ENCODE measurements at places on chromosomes 5 and 9. TPM values are rescaled to one million over a fixed set of nuclear protein-coding genes. Genes with fewer than 3 reads are reported as not detected.

CPEB4 gene
- total RNA-seq = 30.8 TPM

PALM2AKAP2 gene
- not detected for total RNA-seq

DNA sequence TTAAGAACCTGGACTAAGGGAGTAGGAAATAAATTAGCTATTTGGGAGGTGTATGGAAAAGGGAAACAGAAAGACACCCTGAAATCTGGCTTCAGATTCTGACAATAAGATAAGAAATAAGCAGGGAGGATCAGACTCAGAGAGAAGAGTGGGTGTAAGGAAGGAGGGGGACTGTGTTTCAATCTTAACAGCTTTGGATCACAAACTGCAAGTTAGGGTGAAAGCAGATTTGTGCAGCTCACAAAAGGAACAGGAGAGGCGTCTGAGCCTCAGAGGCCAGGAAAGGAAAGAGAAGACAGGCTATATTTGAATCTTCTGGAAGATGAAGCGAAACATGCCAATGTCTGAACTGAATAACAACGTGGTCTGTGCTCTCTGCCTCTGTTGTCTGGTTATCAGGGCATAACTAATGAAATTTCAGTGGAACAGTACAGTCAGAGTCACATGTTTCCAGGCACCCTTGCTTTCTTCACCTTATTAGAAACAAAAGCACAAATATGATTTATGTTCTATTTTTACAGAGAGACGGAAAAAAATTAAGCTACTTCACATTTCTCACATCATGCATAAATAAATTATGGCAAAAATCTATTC is 26.6 kb downstream of the SGTB start:
- DNase-seq = no peak
- no peaks in the 10 kb centered on the region for H3K36me3 ChIP-seq
- no peaks in the 10 kb centered on the region for H3K4me1 ChIP-seq
- no peaks in the 10 kb centered on the region for H3K27me3 ChIP-seq
- H3K27ac ChIP-seq = no peak overlapping the region
- H3K4me3 ChIP-seq = no peak overlapping the region

DNA sequence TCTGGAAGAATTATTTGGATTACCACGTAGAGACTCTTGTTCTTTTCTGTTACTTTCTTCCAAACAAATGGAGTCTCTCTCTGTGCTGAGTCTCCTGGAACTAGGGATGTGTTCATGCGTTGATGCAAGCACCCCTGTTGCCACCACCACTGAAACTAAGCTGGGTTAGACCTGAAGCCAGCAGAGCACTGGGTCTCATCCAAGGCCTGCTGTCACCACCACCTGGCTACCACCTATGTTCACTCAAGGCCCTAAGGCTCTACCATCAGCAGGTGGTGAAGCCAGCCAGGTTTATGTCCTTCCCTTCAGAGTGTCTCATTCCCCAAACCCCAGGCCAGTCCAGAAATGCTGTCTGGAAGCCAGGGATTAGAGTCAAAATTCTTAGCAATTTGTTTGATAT is 13.3 kb downstream of the RIC1 start:
- no peak overlapping the region for H3K4me3 ChIP-seq
- H3K36me3 ChIP-seq = no peaks in the 10 kb centered on the region
- no peak for DNase-seq
- no peaks in the 10 kb centered on the region for H3K27me3 ChIP-seq
- no peak overlapping the region for H3K27ac ChIP-seq

DNA sequence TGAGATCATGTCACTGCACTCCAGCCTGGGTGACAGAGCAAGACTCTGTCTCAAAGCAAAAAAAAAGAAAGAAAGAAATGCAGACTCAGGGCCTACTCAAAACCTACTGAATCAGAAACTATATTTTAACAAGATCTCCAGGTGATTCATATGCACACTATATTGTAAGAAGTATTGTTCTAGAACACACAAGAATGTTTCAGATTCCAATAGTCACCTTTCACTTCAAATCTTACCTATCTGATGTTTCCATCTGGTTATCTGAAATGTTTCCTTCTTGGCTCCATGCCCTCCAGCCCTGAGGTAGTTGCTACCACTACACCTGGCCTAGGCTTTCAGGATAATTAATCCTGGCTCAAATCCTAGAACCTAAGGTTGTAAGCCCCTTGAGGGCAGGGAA is 36.8 kb upstream of the SNX2 start:
- peak; percentile 11 for DNase-seq
- H3K36me3 ChIP-seq = no peaks in the 10 kb centered on the region
- peaks cover 8% of the 10 kb centered on the region for H3K4me1 ChIP-seq
- no peak overlapping the region for H3K27ac ChIP-seq
- no peaks in the 10 kb centered on the region for H3K27me3 ChIP-seq

DNA sequence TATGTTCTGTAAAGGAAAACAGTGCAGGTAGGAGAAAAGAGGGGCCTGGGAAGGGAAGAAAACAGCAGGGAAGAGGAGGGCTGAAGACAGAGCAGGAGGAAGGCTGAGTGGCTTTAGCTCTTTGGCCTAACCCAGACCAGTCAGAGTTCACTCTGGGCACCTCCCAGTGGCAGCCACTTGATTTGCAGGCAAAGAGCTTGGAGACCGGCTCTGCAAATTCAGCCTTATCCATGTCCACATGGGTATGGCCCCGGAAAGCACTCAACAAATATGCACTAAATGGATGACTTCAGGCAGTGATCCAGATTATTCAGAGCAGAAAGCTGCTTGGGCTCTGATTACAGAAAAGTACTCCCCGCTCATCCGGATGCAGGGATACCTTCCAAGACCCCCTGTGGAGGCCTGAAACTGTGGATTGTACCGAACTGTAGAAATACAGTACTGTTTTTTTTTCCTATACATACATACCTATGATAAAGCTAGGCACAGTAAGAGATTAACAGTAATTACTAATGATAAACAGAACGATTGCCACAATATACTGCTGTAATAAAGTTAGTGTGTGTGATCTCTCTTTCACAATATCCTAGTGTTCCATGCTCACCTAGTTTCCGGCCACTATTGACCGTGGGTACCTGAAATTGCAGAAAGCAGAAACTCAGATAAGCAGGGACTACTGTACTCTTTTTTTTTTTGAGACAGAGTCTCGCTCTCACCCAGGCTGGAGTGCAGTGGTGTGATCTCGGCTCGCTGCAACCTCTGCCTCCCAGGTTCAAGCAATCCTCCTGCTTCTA is 4.6 kb upstream of the RNU6ATAC start:
- H3K27ac ChIP-seq = no peak overlapping the region
- no peak for DNase-seq
- peaks cover 2% of the 10 kb centered on the region for H3K4me1 ChIP-seq
- no peak overlapping the region for H3K4me3 ChIP-seq

- peaks cover 38% of the 10 kb centered on the region for H3K4me1 ChIP-seq
- peak overlapping the region; percentile 26 for H3K4me3 ChIP-seq
These were observed 78.1 kb downstream of the CFAP95 start for GRCh38 chr9:69898714-69899209.

DNA sequence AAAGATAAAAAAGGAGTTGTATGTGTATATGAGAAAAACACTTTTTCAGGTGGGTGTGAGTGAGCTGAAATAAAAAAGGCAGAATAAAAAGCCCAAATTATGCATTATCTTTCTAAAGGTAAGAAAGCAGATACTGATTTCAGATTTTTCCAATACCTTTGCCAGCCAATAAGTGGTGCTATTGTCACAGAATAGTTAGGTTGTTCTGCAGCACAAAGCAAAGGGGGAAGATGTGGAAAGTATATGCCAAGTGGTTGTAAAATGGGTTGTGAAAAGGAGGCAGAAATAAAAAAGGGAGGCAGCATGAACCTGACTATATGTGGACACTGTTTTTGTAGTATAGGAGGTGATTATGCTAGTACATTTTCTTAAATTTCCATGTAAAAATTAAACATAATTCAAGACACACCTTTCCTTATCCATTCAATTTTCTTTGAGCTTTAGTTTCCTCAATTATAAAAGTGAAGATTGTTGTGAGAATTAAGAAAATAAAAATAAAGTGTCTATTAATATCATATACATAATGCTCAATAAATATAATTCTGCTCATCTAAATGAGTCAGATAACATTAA is 106.7 kb downstream of the SMIM15 start:
- no peaks in the 10 kb centered on the region for H3K36me3 ChIP-seq
- no peak overlapping the region for H3K27ac ChIP-seq
- peak; percentile 23 for DNase-seq
- H3K27me3 ChIP-seq = no peaks in the 10 kb centered on the region
- H3K4me3 ChIP-seq = no peak overlapping the region

DNA sequence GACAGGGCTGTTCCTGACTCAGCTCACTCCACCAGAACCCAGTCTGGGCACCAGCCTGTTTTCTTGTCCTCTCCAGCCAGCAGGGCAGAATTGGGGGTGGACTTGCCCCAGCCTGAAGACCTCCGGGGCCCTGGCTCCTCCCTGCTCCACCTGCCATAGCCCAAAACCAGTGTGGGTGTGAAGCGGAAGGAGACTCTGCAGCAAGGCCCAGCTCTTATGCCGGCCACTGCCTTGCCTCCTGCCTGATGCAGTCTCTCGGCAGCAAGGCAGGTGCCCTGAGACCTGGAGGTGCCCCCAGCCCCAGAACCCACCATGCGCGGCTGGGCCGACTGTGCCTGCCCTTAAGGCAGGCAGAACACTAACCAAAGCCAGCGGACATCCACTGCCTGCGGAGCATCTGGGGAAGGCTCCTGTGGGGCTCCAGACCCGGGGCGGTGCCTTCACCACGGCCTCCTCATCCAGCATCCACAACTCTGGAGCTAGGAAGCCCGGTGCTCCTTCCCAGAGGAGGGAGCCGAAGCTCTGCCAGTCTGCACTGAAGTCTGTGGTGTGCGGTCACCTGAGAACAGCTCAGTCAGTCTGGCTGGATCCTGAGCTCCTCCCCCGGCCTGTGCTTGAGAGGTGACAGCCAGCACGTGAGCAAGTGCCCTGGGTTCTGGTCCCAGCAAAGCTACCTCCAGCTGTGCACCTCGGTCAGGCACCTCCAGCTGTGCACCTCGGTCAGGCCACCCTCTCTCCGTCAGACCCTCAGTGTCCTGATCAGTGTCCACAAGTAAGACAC is 116.7 kb downstream of the ADAMTS2 start:
- no peaks in the 10 kb centered on the region for H3K27me3 ChIP-seq
- no peak overlapping the region for H3K27ac ChIP-seq

GRCh38 chr5:31300501-31300900 is 107.0 kb downstream of the CDH6 start:
- no peak overlapping the region for H3K4me3 ChIP-seq
- DNase-seq = no peak
- no peaks in the 10 kb centered on the region for H3K27me3 ChIP-seq
- no peaks in the 10 kb centered on the region for H3K4me1 ChIP-seq
- no peaks in the 10 kb centered on the region for H3K36me3 ChIP-seq

- H3K27me3 ChIP-seq = no peaks in the 10 kb centered on the region
- H3K4me3 ChIP-seq = no peak overlapping the region
- no peaks in the 10 kb centered on the region for H3K36me3 ChIP-seq
- no peaks in the 10 kb centered on the region for H3K4me1 ChIP-seq
- no peak for DNase-seq
These were observed 173.7 kb upstream of the POU5F2 start for GRCh38 chr5:93915142-93915553.

GRCh38 chr5:74685979-74686631 is 1.1 kb downstream of the HEXB start:
- H3K4me3 ChIP-seq = peak overlapping the region; percentile 79
- H3K36me3 ChIP-seq = peaks cover 32% of the 10 kb centered on the region
- DNase-seq = no peak
- H3K4me1 ChIP-seq = peaks cover 24% of the 10 kb centered on the region

DNA sequence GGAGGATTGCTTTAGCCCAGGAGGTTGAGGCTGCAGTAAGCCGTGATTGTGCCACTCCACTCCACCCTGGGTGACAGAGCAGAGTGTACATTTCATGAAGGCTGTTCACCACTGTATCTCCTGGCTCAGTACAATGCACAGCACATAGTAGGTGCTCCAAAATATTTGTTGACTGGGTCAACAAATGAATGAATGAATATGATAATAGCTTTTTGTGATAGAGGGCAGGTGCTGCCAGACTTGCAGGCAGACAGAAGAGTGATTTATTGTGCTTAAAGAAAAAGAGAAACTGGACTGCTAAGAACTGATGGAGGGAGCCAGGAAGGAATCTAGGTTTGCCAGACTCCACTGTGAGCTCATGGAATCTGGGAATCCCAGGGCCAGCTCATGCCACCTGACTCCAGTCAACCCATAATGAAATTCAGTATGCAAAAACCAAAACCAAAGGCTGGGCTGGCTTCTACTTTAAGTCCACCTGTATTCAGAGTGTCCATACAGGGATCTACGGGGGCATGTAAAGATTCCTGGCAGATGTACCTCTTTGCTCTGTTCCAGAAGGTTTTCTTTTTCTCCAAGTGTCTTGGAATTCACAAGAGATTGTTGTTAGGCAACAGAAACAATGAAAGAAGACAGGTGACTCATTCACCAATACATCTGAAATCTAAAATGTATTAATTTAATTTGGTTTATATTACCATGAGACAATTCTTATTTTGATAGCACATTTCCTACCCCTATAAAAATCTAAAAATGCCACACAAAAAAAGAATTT is 15.5 kb upstream of the CTNNA1 start:
- H3K4me1 ChIP-seq = no peaks in the 10 kb centered on the region
- no peak overlapping the region for H3K4me3 ChIP-seq
- DNase-seq = no peak
- H3K27me3 ChIP-seq = no peaks in the 10 kb centered on the region
- H3K27ac ChIP-seq = no peak overlapping the region

- peaks cover 9% of the 10 kb centered on the region for H3K4me1 ChIP-seq
- no peak overlapping the region for H3K4me3 ChIP-seq
- no peak overlapping the region for H3K27ac ChIP-seq
- no peaks in the 10 kb centered on the region for H3K27me3 ChIP-seq
- DNase-seq = no peak
These were observed 63.1 kb upstream of the CD180 start for GRCh38 chr5:67259548-67260215.

GRCh38 chr5:136099870-136100269 is 32.8 kb upstream of the SMAD5 start:
- H3K27me3 ChIP-seq = no peaks in the 10 kb centered on the region
- H3K27ac ChIP-seq = no peak overlapping the region
- H3K4me3 ChIP-seq = no peak overlapping the region

DNA sequence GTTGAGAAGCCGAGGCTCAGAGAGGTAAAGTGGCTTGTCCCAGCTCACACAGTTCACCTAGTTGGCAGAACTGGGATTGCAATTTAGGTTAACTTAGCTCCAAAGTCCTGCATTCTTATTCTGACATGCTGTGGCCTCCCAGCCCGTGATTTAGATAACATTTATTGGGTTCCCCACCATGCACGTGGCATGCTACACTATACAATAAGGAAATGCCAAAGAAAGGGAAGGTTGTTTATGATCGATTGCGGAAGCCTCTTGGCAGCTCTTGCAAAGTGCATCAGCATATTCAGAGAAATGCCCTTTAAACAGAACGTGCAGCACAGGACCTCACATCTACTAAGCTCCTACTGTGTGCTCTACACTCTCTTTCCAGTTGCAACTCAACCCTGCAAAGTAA is 3.2 kb downstream of the NEURL1B start:
- no peak overlapping the region for H3K4me3 ChIP-seq
- no peak for DNase-seq
- H3K27ac ChIP-seq = no peak overlapping the region
- H3K4me1 ChIP-seq = peaks cover 8% of the 10 kb centered on the region

GRCh38 chr9:128051932-128052709 is 15.0 kb downstream of the NAIF1 start:
- no peak overlapping the region for H3K4me3 ChIP-seq
- H3K36me3 ChIP-seq = peaks cover 29% of the 10 kb centered on the region
- DNase-seq = peak; percentile 84
- H3K4me1 ChIP-seq = peaks cover 27% of the 10 kb centered on the region
- H3K27me3 ChIP-seq = no peaks in the 10 kb centered on the region

Data from Calu3 (cell line).